ENCODE measurements at places on chromosomes 12 and 14.

DNA sequence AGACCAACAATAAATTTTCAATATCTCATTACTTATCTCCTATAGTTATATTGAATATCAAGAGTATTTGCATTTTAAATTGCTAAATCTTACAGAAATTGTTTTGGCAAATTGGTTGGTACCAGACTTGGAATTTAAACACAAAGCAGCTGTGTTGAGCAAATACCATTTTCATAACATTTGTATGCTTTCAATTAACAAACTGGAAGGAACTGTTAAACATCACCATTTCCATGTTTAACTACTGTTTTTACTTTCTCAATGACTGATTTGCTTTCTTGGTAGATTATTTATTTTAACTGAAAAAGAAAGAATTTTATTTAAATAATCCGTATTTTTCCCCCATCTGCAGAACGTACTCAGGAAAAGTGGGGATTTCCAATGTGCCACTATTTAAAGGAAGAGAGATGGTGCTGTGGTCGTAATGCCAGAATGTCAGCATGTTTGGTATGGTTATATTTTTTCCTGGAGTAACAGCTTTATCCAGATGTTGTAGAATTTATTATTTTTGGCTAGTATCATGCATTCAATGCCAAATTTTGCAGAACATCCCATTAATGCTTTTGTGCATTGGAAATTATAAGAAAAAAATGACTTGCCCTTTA is 72.3 kb downstream of the METTL25 start:
- no peak for DNase-seq

GRCh38 chr12:2246358-2246757 is 193.6 kb downstream of the CACNA1C start:
- DNase-seq = no peak

GRCh38 chr12:49253033-49253623 is 11.8 kb upstream of the TUBA1C start:
- DNase-seq = no peak

DNA sequence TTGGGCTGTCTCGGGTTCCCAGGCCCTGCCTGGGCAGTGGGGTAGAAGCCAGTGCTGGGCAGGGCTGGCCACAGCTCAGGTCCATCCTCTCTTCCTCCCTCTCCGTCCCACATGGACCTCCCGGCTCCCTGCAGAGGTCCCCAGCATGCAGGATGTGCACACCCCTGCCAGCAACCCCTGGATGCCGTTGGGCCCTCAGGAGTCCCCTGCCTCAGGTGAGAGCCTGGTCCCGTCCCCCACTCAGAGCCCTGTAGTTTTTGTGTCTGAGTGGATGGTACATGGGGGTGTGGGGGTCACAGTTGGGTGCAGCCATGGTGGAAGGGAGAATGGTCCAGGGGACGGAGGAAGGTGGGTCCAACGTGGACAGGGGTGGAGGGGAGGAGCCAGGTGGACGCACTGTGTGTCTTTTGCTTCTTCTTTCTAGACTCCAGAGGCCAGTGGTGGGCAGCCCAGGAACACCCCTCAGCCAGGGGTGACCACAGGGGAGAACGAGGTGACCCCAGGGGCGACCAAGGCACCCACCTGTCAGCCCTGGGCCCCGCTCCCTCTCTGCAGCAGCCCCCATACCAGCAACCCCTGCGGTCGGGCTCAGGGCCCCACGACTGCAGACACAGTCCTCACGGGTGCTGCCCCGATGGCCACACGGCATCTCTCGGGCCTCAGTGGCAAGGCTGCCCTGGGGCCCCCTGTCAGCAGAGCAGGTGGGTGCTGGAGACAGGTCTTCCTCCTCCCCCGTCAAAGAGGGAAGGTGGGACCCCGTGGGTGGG is 21.7 kb downstream of the PAPLN start:
- no peak for DNase-seq

DNA sequence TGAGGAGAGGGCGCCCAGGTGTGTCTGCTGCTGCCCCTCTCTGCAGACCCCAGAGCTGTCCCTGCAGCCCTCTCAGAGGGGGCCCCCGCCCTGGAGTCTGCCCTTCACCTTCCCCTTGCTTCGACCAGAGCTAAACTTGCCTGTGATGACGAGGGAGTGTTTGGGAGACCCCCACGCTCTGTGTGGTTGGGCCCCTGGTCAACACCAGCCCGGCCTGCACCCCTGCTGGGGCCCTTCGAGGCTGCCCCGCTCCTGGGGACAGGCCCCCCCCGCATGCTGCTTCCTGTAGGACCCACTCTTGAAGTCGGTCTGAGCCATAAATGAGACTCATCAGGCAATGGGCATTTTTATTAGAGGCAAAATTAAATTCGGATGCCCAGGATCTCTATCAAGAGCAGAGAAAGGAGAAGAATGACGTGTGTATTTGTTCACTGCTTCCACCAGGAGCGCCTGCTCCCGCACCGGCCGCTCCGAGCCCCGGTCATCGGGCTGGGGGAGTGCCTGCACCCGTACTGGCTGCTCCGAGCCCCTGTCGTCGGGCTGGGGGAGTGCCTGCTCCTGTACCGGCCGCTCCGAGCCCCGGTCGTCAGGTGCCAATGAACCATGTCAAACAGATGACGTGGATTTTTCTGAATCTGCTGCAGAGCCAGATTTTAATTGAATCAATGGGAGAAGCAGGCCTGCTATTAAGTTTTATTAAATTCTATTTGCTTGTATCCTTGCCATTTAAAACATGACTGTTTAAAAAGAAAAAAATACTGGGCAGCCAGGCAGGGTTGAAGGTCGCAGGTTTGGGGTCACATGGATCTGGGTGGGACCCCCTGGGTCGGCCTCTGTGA is 47.7 kb downstream of the NOC4L start:
- DNase-seq = no peak

DNA sequence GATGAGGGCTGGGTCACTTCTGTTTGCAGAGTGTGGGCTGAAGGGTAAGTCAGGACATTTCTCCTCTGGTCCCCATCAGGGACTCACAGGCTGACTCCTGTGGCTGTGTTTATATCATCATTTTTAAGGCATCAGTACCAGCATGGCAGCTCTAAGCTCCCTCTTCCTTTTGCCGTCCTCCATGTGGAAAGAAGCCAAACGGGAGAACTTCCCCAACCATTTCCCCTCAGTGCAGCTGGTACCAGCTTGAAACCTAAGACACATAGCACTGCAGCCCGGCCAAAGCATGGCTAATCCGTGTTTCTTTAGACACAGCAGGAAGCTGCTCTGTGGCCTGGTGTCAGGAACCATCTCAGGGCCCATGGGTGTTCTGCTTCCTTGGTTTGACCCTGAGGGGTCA is 31.9 kb upstream of the ATP2A2 start:
- DNase-seq = no peak

GRCh38 chr12:58034712-58035111 is 93.3 kb downstream of the ATP23 start:
- no peak for DNase-seq

GRCh38 chr12:107803092-107803491 is 28.6 kb downstream of the ASCL4 start:
- DNase-seq = no peak

DNA sequence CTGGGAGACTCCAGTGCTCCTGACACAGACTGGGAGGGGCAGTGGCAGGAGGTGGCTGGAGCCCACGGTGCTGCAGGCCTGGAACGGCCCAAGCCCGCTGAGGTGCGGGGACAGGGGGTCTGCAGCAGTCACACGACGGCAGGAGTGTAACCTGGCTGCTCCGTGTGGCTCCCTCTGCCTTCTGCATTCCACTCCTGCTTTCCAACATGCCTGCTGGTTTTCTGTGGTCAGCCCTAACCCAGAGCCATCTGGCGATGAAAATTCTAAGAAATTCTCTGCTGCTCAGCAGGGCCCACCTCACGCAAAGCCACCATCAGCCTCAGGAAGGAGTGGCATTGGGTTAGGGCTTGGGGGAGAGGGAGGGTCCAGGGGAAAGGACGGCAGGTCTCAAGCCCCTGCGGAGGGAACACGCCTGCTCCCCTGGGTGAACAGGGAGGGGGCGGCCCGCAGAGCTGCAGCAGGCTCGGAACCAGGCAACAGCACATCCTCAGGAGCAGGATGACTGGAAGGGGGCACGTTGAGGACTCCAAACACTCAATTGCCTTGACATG is 5.0 kb upstream of the FBRSL1 start:
- DNase-seq = peak; percentile 71

DNA sequence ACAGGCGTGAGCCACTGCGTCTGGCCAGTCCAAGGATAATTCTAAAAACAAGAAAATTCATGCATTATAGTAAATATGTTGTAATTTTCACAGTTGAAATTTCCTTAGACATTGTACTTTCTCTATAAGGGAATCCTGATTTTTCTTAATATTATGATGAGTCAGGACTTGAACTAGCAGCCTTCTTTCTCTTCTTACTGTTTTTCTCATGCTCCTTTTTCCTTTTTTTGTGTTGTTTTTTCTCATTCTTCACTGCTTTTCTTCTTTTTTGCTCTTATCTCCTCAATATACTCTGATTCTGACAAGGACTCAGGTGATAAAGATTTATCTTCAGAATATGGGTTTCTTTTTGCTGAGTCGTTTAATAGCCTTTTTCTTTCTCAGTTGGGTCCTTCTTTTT is 117.7 kb downstream of the LMNTD1 start:
- no peak for DNase-seq

GRCh38 chr14:49019467-49020115 is 566.6 kb downstream of the RPS29 start:
- DNase-seq = no peak

- no peak for DNase-seq
Measured at GRCh38 chr12:42859612-42860011, 270.1 kb upstream of the PRICKLE1 start.

- no peak for DNase-seq
Measured at GRCh38 chr12:47570151-47570550, 135.7 kb downstream of the RPAP3 start.

GRCh38 chr12:39573971-39574370 is 45.6 kb downstream of the ABCD2 start:
- no peak for DNase-seq

- DNase-seq = no peak
Measured at GRCh38 chr12:133202493-133203343, 21.4 kb downstream of the ZNF268 start.
